ENCODE measurements at places on chromosomes 3 and 15. TPM values are rescaled to one million over a fixed set of nuclear protein-coding genes. Genes with fewer than 3 reads are reported as not detected.

NUSAP1 gene
- 135 TPM for total RNA-seq

DNA sequence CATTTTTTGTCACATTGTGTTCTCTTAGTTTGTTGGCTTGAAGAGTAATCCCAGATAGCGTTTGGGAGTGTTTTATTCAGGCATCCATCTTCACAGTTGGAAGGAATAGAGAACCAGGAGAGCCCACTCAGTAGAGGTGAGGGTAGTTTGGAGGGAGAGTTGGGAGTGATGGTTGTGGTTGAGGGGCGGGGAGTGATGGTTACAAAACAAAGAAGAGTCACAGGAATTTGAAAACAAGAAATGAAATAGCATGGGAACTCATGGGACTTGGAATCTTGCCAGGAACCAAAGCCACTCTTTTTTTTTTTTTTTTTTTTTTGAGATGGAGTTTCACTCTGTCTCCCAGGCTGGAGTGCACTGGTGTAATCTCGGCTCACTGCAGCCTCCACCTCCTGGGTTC lies 36.3 kb downstream of the DUT start:
- no peak for DNase-seq

CCDC80 gene
- 12.6 TPM for total RNA-seq

DNA sequence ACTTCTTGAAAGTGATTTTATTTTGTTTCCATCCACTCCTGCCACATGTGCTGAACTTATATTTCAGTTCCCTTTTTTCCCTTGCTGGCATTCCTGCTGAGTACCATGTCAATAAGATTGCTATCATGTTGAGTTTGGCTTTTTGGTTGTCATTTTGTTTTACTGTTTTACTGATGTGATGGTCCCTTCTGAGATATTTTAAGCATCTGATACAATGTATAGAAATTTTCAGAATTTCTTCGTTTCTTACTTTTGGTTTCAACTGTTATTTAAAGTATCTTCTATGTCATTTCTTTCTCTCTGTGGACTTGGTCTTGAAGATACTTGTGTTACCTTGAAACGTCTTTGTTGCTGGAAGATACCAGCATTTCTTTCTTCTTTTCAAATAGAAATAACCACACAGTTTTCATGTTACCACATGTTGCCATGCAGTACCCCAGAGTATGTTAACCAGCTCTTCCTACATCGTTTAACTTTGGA lies 14.1 kb downstream of the SIDT1 start:
- DNase-seq = no peak

GRCh38 chr3:31921837-31922236 lies 59.2 kb downstream of the OSBPL10 start:
- DNase-seq = no peak

AMT gene
- 46.5 TPM for total RNA-seq

SLC51B gene
- not detected for total RNA-seq

- DNase-seq = no peak
Observed at GRCh38 chr3:186102687-186103086, 6.2 kb downstream of the ETV5 start.

DNA sequence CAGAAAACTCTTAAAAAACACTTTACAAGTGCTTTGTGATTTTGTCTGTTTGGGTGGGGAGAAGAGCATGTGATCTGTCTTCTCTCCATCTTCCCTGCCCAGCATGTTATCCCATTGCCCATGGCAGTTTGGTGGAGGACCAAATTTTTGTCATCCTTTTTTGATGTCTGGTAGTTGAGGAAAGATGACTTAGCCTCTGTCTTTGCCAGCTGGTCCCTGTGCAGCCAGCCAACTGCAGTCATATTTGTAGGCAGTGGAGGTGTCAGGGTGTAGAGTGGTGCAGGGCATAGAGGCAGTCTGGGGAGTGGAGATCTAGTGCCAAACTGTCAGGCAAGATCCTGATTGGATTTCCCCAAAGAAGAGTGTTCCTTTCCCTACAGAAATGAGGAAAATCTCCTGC lies 40.7 kb downstream of the GASK1A start:
- no peak for DNase-seq
